ENCODE measurements at places on chromosomes 3 and 15.

- DNase-seq = no peak
Observed at GRCh38 chr3:13495351-13495813, 15.3 kb downstream of the HDAC11 start.

GRCh38 chr3:2727610-2728318 lies 382.4 kb downstream of the IL5RA start:
- DNase-seq = no peak

DNA sequence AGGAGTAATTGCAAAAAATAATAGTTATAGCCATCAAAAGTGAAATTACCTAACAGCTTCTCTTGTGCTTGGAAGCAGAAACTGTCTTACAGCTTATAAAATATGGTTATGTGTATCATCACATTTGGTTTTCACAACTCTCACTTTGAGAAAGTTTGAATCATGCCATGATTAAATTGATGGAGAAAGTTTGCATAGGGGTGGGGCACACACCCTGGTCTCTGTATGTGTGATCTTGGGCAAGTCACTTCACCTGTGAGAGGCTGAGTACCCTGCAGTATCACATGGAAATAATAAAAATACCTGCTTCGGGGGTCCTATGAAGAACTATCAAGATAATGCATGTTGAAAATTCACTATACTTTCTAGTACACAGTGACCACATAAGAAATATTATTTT lies 471.4 kb downstream of the RAP2B start:
- no peak for DNase-seq

GRCh38 chr3:168341192-168341815 lies 245.6 kb upstream of the GOLIM4 start:
- DNase-seq = no peak

- DNase-seq = no peak
Observed at GRCh38 chr3:41682382-41682781, 279.5 kb downstream of the ULK4 start.

DNA sequence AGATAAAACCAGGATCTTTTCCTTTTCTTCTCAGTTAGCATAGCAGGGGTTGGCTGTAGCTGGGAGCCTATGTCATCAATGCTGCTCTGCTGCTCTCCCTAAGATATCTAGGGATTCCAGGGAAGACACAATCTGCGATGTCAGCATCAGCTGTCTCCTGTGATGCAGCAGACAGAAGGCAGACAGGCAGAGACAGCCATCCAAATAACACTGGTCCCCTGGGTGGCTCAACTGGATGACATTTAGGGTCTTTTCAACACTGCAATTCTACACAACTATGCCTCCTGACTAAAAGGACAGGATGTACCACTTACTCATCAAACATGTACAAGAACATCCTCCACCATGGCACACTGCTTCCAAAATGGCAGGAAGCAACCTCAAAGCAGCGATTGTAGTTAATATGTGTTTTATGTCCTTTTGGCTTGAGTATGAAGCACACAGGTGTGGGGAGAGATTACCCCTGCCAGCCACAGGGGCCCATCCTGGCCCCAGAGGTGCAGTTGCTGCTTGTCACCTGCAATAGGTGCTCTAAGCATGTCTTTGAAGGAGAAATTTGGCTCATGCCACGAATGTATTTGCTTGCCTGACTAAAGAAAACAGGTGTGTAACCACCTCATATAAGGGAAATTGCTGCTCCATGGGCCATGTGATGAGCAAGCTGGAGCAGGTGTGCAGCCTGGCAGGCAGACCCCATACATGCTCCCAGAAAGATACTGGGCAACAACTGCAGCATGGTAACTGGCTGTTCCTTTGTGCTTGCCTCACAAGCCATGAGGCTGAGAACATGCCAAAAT lies 357.8 kb downstream of the VPS13C start:
- DNase-seq = no peak

GRCh38 chr3:134277066-134277660 lies 26.5 kb upstream of the RYK start:
- DNase-seq = no peak

GRCh38 chr15:69668963-69669362 lies 216.3 kb downstream of the RPLP1 start:
- DNase-seq = peak; percentile 36

- DNase-seq = no peak
Observed at GRCh38 chr15:89340573-89340972, 5.9 kb upstream of the POLG start.

- DNase-seq = no peak
Observed at GRCh38 chr3:106512846-106513245, 644.0 kb upstream of the CBLB start.

GRCh38 chr3:141060327-141060726 lies 9.2 kb downstream of the SPSB4 start:
- no peak for DNase-seq

- DNase-seq = no peak
Observed at GRCh38 chr3:124802702-124803101, 72.5 kb downstream of the UMPS start.

- DNase-seq = no peak
Observed at GRCh38 chr15:65576664-65577063, 34.3 kb downstream of the INTS14 start.

GRCh38 chr3:100650651-100651619 lies 41.5 kb downstream of the ADGRG7 start:
- peak; percentile 27 for DNase-seq

DNA sequence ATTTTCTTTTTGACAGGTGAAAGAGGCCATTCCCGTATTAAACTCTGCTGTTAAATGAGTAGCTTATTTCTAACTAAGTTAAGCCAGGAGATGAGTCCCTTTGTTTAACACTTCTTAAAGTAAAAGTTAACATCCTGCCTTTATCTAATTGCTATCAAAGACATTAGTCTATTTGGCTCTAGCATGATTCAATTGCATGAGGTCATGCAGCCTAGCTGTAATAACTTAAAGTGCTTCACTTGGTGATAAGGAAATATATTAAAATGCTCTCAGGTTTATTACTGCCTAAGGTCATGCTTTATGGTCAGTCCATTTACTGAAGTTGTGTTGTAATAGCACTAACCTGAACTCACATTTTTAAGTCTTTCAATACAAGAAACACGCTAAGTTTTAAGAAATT lies 82.3 kb upstream of the MLF1 start:
- DNase-seq = no peak

DNA sequence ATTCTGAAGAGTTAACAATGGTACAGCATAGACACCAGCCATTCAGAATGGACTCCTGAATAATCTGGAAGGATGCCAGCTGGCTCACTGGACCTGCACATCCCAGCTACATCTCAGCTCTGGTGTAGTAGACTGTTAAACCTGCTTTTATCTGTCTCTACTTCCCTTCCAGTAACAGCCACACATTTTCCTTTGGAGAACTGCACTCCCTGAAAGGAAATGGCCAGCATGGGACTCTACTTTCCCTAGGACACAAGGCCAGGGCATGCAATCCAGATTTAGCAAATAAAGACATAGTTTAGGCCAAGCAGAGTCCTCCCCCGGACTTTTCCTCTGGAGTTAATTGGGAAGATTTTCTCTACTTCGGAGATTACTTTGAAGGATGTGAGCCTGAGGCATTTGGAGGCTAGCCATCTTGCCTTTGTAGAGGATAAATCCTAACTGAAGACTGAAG lies 82.7 kb upstream of the TCF12 start:
- DNase-seq = no peak
